ENCODE measurements at places on chromosomes 12 and 14.

DNA sequence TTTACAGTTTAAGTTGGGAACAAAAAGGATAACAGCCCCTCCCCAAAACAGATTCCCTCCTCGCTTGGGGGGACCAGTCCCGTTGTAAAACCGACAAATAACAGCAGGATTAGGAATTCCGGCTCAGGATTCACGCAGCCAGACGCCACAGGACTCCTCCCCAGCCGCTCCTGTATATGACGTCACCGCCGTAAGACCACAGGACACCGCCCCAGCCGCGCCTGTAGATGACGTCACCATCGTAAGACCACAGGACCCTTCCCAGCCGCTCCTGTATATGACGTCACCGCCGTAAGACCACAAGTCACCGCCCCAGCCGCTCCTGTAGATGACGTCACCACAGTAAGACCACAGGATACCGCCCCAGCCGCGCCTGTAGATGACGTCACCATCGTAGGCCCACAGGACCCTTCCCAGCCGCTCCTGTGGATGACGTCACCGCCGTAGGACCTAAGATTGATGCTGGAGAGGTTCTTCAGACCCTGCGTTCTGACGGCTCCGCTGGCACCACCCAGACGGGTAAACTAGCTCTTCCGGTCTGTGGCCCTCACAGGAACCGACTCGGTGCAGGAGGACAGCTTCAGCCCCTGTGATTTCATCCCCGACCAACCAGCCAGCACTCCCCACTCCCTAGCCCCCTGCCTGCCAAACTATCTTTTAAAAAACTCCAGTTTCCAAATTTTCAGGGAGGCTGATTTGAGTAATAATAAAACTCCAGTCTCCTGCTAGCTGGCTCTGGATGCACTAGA is 43.9 kb upstream of the FBRSL1 start:
- DNase-seq: peak; percentile 68

DNA sequence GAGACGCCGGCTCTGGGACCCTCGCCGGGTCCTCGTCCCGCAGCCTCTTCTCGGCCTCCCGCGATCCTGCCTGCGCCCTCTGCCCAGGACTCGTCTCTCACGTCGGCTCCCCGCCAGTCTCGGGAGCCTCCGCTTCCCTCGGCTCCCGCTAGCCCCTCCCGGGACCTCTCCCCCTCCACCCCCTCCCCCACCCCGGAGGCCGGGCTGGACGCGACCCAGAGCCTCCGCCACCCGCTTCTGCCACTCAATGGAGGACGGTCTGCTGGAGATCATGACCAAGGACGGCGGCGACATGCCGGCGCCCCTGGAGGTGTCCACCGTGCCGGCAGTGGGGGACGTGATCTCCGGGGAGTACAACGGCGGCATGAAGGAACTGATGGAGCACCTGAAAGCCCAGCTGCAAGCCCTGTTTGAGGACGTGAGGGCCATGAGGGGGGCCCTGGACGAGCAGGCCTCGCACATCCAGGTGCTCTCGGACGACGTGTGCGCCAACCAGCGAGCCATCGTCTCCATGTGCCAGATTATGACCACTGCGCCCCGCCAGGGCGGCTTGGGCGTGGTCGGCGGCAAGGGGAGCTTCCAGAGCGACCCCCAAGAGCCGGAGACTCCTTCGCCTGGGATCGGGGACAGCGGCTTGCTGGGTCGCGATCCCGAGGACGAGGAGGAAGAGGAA is 568 bp downstream of the CCDC184 start:
- DNase-seq: peak; percentile 37

DNA sequence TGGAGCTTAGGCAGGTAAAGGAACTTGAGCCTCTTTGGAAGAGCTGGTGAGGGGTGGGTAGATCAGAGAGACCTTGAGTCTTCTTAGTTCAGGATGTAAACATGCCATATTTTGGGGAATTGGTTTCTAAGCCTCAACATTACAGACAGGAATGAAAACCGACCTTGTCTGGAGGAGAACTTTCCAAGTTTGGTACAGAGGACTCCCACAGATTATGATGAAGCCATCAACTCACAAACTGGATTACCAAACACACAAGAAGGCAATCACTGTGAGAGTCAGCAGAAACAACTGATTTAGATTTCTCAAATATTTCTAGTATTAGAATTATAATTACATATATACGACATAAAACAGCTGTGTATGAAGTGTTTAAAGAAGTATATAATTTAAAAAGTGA is 22.3 kb upstream of the AMN1 start:
- no peak for DNase-seq

DNA sequence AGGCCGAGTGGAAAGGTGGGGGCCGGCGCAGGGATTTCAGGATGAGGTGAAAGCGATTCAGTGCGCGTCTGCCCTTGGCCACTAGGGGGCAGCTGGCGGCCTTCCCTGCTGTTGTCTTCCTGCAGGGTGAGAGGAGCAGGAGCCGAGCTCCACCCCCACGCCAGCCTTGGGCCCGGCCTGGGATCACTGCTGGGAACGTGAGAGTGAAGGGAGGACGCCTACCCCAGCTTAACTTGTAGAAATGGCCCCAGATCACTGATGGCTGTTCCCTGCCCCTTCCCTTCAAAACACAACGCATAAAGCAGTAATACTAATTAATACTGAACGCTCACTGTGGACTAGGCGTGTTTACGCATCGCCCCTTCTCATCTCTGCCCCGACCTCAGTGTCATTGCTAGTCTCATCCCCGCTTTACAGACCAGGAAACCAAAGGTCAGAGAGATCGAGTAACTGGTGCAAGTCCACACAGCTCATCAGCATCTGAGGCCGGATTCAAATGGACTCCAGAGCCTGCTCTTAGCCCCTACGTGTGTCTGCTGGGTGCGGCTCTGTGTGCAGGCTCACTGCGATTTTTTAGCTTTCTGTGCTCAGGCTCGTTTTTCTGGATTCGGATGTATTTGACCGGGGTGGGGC is 24.3 kb downstream of the MVK start:
- DNase-seq: peak; percentile 73

DNA sequence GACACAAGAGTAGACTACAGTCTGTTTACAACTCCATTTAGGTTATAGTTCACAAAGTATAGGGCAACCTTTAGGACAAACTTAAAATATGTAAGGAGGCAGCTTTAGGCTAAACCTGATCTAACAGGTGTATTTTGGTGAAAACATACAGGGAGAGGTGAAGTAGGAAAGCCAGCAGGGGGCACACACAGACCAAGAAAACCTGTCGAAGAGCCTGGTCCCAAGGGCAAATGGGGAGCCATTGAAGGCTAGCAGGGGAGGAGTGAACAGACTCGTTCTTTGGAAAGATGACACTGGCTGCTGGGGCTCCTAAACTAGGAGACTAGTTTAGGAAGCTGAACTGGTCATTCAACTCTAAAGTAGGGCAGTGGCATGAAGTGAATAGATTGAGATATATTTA is 138.8 kb upstream of the WSCD2 start:
- peak; percentile 47 for DNase-seq

DNA sequence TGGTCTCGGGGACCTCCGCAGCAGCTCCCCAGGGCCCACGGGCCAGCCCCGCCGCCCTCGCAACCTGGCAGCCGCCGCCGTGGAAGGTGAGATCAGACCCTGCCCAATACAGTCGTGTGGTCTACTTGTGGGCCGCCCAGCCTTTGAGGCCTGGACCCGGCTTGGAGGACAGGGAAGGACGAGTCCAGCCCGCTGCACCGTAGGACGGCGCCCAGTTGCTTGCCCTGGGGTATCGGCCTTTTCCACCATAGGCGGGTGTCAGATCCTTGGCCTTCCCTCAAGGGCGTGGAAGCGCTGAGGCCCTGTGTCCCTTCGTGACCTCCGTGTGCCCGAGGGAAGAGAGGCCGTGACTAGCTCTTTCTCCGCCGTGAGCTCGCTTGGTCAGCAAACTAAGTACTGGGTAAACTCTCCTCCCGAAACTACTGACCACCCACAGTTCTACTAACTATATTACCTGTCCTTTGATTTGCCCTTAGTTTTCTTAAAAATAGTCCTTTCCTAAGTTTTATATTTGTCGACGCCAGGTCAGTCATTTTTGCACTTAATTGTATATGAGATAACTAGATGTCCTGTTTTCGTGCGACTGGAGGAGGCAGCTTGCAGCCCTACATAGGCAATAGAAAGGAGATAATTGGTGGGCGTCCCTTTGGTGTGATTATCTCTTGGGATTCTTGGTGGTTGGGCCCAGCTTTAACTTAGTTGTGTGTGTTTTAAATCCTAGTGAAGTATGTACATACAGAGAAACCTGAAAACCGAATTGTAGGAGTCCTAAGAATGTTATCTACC is 757 bp downstream of the SLC25A3 start:
- no peak for DNase-seq

DNA sequence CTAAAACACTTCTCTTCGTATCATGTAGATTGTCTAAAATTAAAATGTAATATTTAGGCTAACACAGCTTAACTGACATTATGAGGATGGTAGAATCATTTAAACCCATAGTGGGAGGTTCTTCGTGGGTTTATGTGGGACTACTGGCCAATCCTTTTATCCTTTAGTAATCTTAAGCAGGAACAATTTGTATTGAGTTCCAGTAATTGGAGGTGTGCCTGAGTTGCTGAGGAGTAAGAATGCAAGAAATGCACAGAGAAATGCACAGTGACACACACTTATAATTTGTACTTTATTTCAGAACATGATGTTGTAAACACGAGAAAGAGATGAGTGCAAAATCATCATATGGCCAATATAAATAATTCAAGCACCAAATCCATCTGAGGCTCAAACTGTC is 22.3 kb downstream of the OTOGL start:
- DNase-seq: no peak

GRCh38 chr14:85380881-85381280 is 149.1 kb upstream of the FLRT2 start:
- DNase-seq: no peak

DNA sequence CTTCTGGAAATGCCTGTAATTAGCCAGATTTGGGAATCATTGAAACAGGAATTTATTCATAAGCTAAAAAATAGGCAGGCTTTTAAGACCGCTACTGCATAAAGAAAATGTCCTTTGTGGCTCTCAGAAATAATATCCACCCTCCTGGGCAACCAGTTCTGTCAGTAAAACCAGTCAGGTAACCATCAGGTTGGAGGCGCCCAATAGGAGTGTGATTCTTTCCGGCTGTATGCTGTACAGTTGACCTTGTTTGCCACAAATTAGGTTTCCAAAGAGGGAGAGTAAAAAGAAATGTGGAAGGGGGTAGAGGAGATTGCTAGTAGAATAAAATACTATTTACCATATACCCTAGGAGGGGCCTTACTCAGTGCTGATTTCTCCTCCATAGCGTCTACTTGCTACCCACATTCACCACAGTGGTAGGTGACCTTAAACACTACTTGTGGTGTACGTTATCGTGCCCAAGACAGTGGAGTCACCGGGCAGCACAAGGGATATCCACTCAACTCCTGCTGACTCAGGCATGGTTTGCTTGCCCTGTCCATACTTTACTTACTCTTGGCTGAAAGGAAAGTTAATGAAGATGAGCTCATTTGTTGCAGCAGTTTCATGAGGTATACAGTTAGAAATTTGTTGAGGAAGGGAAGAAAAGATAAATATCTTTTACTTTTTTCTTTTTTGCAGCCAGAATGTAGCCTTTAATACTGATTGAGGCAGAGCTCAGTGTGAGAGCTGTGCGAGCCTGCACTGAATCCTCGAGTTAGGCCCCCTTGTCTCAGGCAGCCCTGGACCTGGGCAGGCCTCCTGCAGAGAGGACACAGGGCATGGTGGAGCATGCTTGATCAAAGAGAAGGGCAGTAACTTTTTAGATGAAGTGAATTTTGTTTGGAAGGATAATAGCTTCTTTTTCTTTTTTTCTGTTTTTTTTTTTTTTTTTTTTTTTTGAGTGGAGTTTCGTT is 76.7 kb downstream of the DIP2B start:
- no peak for DNase-seq

DNA sequence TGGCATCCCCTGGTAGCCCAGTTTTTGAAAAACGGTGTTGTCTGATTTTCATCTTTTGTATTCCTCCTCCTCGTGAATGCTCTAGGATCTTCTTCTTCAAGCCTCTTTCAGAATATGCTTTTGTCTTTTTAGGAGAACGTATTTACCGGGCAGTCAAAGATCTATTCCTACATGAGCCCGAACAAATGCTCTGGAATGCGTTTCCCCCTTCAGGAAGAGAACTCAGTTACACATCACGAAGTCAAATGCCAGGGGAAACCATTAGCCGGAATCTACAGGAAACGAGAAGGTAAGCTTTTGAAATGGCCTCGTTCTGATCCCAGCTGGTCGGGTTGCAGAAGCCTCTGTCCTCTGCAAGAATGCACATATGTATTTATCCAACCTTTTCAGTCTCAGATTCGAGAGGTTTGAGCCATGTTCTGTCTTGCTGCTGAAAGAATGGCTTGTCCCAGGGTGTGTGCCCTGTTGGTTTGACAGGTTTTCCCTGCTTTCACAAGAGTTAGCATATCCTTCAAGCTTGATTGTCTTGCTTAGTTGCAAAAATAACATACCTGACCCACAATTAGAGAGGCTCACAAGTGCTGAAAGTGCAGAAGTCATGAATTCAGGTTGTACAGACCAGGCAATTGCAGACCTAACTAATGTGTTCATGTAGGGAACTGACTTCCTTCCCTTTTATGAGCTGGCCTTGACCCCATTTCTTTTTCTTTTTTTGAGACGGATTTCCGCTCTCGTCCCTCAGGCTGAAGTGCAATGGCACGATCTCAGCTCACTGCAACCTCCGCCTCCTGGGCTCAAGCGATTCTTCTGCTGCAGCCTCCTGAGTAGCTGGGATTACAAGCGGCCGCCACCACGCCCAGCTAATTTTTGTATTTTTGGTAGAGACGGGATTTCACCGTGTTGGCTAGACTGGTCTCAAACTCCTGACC is 6.8 kb downstream of the KMT5A start:
- no peak for DNase-seq

DNA sequence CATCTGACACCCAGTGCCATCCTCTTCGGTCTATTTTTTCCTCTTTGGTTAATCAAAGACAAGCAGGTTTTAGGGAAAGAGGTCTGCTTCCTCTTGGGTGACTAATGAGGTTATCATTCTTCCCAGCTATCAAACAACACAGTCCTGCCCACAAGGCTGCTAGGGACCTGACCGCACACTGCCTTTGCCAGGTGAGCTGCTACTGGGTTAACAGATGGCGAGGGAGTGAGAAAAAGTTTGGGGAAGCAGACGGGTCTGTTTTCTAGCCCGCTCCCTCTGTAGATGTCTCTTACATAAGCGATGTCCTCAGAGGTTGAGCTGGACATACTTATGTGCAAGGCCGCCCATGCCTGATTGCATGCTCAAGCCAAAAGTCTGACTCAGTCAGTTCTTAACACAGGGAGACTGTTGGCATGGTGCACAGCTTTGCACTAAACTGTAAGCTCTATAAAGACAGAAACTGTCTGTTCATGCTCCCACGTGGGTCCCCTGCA is 94.1 kb downstream of the SLC15A4 start:
- no peak for DNase-seq

GRCh38 chr12:115017346-115017745 is 333.4 kb upstream of the TBX3 start:
- no peak for DNase-seq

DNA sequence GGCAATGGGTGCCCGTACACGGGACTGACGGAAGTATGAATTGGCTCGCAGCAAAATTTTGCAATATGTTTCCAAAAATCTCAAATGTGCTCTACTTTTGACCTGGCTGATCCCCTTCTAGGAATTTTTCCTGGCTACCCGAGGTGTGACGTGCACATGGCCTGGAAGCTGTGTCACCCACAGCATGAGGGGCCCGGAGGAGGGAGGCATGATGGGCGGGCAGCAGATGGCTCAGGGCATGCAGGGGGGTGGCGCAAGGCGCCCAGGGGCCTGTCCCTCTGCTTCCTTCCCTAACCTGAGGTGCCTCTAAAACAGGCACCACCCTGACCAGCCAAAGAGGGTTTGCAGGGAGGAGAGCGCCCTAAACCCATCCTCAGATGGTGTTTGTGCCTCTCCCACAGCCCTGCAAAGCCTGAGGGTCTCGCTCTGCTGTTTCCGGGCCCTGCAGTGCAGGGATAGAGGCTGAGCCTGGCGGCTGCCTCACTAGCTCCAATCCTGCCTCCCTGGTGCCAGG is 6.7 kb downstream of the GPR132 start:
- DNase-seq: no peak

Data from activated naive CD4-positive, alpha-beta T cell treated with anti-CD3 and anti-CD28 coated beads, Interleukin-2, amount 10 ng/mL, durations not matched to agents 7 days and 5 days (primary cell).